ENCODE measurements at places on chromosomes 6 and 20.

DNA sequence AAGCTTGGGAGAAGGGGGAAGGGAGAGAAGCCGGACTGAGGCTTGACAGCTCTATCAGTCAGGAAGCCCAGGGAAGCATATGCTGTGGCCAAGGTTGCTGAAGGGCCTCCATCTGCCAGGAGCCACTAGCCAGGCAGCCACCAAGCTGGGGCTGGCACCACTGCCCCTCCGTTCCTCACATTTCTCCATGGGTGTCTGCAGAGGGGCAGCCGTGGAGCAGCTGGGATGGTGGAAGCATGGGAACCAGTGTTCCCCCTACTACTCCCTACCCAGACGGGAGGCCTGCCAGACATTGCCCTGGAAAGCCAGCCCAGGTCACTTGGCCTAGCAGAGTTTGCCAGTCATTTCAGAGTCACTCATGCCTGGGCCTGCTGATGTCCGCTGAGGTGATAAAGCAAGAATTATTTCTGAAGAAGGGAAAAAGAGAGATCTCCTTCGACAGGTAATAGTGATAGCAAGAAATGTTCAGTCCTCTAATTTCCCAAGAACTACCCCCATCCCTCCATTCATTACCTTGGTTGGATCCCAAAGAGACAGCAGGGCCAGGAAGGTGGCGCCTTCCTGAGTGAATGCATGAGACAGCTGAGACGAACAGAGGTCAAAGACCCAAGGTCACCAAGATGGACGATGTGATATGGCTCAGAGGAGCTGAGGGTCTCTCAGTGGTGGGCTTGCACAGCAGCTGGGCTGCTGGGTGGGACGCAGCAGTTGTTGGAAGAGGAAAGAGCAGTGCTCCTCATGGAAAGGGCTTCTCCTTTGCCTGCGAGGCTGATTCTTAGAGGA, 21.9 kb downstream of the SNPH start:
- no peak for DNase-seq

DNA sequence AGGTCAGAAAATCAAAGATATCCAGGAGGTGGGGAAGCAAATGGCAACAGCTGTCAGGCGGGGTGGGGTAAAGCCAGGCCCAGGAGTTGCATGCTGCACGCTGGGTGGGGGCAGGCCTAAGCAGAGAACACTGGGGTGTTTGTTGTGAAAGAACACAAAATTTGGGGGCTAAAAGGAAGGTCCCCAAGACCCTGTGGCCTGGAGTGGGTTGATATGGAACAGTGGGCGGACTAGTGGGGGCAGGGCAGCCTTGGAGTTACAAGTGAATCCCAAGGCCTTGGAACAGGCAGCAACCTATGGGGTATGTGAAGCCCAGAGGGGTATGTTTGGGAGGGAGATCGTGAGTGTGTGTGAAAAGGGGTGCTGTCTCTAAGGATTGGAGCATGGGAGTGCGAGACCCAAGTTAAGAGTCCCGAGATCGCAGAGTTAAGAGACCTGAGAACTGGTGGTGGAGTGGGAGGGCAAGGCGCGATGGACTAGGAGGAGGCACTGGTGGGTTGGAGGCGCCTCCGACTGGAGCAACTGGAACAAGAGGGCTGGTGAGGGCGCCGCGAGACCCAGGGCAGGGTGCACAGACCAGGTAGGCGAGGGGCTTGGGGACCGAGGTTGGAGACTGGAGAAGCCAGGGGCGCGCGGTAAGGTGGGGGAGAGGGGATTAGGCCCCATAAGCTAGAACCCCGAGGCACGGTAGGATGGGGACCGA, 658 bp downstream of the CUL7 start:
- DNase-seq, result no peak

DNA sequence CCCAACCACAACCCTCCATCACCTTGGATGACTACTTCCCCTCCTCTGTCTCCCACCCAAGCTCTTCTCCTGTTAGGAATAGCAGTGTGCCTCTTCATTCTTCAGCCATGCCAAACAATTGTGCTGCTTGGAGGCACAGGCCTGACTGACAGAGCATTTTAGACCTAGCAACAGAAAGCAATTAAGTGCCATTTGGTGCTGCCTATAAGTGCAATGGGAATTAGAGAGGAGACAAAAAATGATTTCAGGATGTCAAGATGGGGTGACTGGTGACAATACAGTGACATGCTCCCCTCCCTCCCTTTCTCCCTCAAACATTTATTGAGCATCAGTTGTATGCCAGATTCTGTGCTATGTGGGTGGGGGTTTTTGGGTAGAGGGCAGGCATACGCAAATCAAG, 322.6 kb upstream of the MOCS1 start:
- DNase-seq, result no peak

- DNase-seq, result no peak
Measured at GRCh38 chr6:158030380-158031300, 49.0 kb downstream of the SYNJ2 start.

GRCh38 chr20:21179757-21180156, 53.9 kb downstream of the KIZ start:
- DNase-seq, result no peak

DNA sequence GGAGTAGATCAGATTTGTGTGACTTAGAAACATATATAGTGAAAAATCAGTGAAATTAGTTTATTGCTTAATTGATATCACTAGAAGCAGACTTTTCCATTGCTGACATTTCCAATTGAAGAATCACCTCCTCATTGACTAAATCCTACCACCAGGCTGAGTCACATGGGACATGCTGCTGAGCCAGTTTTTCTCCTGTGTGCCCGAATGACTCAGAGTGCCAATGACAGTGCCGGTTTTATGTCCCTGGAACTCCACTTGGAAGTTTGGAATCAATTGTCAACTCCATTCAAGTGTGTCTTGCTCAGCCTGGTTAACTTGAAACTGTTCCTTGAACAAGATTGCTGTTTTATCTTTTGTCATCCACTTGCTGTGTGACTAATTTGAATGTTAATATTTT, 316.1 kb upstream of the PRDM1 start:
- no peak for DNase-seq

- no peak for DNase-seq
Measured at GRCh38 chr6:79536585-79536953, 661 bp downstream of the LCA5 start.

DNA sequence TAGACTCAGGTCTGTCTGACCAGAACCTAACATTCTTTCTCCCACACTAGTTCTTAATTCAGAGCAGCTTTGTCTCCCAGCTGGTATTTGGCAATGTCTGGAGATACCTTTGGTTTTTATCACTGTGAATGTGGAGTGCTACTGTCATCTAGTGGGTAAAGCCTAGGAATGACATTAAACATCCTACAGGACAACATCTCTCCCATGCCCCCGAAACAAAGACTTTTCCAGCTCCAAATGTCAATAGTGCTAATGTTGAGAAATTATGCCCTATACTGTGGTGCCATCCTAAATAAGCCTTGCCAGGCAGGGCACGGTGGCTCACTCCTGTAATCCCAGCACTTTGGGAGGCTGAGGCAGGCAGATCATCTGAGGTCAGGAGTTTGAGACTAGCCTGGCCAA, 4.2 kb upstream of the TTPAL start:
- DNase-seq, result no peak

DNA sequence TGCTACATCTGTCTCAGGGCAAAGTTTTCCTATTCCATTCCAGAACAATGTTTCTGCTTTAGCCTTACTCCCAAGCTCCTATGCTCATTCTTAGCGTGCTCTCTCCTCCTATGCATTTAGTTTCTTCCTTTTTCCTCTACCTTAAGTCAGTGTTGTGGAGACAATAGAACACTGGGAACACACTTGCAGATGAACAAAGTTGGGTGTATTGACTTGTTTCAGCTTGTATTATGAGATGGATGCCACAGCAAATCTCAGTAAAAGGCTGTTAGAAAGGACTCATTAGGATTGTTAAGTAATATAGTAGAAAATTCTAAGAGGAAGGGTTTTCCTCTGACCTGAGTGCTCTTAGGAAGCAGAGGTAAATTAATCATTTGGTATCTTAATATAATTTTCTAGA, 48.4 kb downstream of the BMP5 start:
- no peak for DNase-seq

GRCh38 chr20:37977786-37978185, 55.5 kb downstream of the TTI1 start:
- no peak for DNase-seq

DNA sequence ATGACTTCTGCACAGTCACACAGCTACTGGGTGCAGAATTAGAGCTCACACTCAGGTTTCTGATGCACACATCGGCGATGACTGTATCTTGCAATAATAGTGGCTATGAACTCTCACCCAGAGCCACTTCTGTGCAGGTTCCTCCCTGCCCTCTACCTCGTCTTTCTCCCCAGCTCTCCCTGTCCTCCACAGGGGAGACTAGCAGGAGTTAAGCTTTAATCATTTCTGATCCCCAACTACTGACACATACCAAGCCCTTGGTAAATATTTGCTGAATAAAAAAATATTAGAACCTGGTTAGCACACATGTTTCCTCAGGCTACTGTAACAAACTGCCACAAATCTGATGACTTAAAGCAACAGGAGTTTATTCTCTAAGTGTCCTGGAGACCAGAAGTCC, 222.7 kb upstream of the FOXA2 start:
- DNase-seq, result no peak

DNA sequence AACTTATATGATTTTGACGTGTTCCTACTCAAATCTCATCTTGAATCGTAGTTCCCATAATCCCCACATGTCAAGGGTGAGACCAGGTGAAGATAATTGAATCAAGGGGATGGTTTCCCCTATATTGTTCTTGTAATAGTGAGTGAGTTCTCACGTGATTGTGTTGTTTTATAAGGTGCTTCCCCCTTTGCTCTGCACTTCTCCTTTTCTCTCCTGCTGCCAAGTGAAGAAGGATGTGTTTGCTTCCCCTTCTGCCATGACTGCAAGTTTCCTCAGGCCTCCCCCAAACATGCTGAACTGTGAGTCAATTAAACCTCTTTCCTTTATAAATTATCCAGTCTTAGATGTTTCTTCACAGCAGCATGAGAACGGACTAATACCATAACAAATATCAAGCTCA, 83.2 kb downstream of the MANEA start:
- no peak for DNase-seq

GRCh38 chr6:10521104-10521808, at the start of gene GCNT2:
GCNT2 (plus strand) TSS chr6:10521351; CDS start chr6:10528912, 7,561 bp downstream.
- DNase-seq, result no peak

DNA sequence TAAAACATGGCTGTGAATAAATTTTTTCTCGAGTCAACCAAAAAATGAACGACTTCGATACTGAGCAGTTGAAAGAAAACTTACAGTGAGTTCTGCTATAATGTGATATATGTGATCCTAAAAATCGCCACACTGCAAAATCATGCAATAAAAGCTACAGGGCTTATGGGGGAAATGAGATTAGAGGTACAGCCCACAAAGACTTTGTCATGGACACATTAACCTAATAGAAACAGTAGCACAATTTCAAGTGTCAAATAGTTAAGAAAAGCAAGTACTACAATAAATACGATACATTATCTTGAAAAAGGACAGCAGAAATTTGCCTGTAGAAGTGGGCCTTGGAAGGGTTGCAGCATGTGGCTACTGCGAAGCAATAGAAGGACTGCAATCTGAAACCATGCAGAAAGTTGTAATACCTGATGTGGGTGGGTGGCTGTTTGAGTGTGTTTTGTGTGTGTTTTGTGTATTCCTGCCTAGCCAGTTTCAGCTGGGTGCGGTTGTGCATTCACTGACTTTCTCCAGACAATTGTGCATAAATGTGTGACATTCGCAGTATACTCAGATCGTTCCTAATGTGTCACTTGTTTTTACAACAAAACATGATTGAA, 79.1 kb downstream of the RPP40 start:
- DNase-seq, result no peak

DNA sequence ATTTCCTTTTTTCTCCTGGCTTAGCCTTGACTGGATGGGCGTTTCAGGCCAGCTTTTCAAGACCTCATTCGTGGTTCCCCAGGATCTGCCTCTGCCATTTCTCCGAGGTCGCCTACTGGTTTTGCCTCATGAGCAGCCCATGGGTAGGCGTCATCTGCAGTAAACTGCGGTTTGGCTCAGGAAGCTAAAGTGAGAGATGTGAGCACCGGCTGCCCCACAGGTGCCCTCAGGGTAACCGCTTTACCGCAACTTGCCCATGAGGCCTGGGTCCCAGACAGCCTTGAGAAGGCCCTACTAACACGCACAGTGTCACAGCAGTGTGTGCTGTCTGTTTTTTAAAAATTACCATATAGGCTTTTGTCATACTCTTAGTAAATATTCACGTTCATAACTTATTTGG, 53.4 kb upstream of the TBXT start:
- DNase-seq, result no peak

DNA sequence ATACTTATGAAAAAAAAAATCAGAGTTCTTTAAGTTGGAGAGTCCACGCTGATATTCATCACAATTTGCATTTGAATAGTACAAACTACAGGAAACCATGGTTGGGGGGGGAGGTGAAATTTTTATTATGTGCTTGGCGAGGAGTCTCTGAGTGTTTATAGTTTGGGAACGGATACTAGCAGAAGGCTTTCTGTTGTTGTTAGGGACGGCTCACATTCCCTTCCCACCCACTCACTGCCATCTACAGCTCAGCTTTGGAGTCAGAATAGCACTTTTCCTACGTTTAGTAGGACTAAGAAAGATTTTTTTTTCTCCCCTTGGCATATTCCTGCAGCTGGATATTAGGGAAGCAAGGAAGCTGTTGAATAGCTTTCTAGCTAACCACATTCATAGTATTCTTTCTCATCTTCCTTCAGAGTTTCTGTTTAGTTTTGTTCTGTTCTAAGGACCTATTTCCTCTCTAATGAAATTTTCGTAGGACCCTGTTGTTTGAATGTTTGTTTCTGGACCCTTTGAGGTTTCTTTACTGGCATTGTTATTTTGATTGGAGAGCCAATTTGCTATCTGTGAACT, 235.1 kb upstream of the ZNF217 start:
- DNase-seq, result no peak

All from NCI-H1092 (cell line).